ENCODE measurements at places on chromosomes 11 and 22. TPM values are rescaled to one million over a fixed set of nuclear protein-coding genes. Genes with fewer than 3 reads are reported as not detected.

- no peaks in the 10 kb centered on the region for H3K4me1 ChIP-seq
- no peak for DNase-seq
- H3K4me3 ChIP-seq, result no peak overlapping the region
Measured at GRCh38 chr11:121544956-121545355, 92.2 kb upstream of the SORL1-AS1 start.

DNA sequence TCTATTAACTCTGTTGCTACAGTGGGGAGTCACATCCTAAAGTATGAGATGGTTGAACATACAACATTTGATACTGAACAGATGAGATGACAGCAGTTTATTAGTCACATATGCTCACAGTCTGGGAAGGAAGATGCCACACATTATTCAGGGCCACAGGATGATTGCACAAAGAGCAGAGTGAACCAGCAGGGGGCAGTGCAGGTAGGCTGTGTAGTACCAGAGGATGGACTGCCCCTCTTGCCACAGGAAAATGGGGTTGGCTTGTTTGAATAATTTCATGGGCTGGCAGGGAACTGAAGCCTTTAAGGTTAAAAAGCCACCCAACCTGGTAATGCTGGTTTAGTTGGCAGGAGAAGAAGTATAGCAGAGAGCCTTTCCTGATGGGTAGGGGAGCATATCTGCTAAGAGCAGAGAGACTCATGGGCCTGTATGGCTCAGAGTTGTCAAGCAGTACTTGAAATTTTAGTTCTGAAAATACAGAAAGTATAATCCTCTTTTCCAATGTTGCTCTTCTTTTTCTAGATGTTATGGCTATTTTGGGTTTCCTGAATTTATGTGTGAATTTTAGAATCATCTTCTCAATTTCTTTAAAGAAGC is 180.4 kb upstream of the B3GAT1 start:
- no peak for DNase-seq
- no peak overlapping the region for H3K27ac ChIP-seq
- H3K4me1 ChIP-seq, result no peaks in the 10 kb centered on the region
- H3K36me3 ChIP-seq, result no peaks in the 10 kb centered on the region
- H3K4me3 ChIP-seq, result no peak overlapping the region
- peaks cover 12% of the 10 kb centered on the region for H3K27me3 ChIP-seq

- peaks cover 8% of the 10 kb centered on the region for H3K27me3 ChIP-seq
- DNase-seq, result no peak
- no peak overlapping the region for H3K27ac ChIP-seq
- H3K36me3 ChIP-seq, result no peaks in the 10 kb centered on the region
- no peak overlapping the region for H3K4me3 ChIP-seq
- no peaks in the 10 kb centered on the region for H3K4me1 ChIP-seq
Measured at GRCh38 chr11:9046481-9046880, 42.7 kb upstream of the NRIP3 start.

The OR4A15 gene
- not detected for total RNA-seq
